ENCODE measurements at places on chromosomes 7 and 10.

DNA sequence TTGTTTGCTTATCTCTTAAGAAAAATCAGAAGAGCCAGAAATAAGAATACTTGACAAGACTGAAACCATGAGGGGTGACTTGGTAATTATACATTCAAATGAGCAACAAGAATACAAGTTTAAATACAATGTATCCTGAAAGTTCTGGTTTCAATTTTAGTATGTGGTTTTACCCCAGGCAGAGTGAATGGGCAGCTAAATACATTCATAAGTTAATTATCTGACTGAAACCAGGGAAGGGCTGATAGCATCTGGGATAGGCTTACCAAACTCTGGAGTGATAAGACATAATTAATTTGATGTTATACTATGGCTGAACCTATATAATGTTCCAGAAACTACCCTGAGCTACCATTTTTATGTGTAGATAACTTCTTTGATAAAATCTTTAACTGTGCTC, 252.2 kb upstream of the PLXNA4 start:
- DNase-seq, result no peak

DNA sequence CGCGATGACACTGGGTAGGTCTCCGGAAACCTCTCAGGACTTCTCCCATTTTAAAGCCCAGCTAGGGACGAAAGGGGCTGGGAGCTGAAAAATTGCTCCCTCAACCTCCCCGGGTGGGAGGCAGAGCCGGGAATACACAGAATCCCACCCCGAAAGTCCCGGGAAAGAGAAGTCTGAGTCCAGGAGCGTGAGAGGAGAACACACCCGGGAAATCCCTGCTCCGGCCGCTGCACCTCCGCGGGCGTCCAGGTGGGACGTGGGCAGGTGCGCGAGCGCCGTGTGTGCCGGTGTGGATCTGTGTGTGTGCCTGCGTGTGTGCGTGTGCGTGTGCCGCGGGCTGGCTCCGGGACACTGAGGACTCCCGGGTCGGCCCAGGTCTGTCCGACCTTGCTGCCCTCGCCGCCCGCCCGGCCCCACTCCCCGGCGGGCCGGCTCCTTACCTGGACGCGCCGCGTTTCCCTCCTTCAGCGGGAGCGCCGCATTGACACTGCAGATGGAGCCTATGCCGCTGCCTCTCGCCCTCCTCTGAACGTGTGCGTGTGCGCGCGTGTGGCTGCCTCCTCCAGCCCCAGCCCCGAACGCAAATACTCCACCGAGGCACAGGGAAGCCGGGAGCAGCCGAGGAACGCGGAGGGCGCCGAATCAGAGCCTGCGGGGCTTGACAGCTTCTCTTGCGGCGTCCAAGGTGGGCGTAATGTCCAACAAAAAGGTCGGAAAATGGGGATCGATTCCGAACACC, at the start of gene PLXNA4:
PLXNA4 (minus strand) TSS at position 489 of the 739 bp plus-strand sequence. CDS start 67,777 bp downstream, outside the sequence.
- DNase-seq, result peak; percentile 57

DNA sequence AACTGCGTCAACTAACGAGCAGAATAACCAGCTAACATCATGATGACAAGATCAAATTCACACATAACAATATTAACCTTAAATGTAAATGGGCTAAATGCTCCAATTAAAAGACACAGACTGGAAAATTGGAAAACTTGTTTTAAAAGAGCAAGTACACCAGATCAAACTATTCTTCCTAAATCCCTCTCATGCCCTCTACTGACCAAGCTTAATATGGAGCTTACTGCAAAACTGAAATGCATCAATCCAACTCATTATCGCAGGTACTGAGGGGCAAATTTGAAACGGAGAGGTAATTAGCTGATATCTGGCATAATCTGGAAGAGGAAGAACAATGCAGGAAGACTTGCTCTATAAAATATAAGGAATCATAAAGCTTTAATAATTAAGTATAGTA, 1223.8 kb downstream of the NXPH1 start:
- no peak for DNase-seq

GRCh38 chr7:99558306-99559174, at the start of gene ZNF655:
ZNF655 (plus strand) TSS chr7:99558642; CDS start chr7:99560560, 1,918 bp downstream.
- peak; percentile 85 for DNase-seq

GRCh38 chr10:113162960-113163359, 212.9 kb downstream of the TCF7L2 start:
- no peak for DNase-seq

- no peak for DNase-seq
These were observed 288.0 kb upstream of the PITRM1 start for GRCh38 chr10:3460420-3461128.

DNA sequence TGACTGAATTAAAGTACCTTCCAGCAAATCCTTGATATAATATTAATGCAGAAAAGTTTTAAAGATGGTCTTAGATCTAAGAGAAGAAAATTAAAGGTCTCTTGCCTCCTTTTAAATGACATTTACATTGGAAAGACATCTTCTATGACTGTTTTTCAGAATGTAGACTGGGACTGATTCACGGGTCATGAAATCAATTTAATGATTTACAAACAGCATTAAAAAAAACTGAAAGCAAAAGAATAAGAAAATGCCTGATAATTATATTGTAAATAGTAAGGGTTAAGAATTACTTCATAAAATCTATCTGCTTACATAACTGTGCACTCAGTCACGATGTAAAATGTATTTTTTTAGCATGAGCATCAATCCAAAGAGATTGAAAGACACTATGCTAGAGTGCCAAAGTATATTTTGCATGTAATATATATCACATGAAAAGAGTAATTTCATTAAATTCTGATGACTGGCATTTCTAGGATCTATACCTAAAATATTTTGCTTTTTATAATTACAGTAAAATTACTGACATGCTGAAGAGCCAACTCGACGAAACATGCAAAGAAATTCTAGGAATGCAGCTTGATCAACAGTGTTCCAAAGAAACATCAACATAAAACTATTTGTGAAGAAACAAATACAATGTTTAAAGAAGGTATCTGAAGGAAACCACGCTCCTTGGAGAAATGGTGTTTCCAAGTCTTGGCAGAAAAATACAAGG, 35.1 kb downstream of the RTKN2 start:
- no peak for DNase-seq

DNA sequence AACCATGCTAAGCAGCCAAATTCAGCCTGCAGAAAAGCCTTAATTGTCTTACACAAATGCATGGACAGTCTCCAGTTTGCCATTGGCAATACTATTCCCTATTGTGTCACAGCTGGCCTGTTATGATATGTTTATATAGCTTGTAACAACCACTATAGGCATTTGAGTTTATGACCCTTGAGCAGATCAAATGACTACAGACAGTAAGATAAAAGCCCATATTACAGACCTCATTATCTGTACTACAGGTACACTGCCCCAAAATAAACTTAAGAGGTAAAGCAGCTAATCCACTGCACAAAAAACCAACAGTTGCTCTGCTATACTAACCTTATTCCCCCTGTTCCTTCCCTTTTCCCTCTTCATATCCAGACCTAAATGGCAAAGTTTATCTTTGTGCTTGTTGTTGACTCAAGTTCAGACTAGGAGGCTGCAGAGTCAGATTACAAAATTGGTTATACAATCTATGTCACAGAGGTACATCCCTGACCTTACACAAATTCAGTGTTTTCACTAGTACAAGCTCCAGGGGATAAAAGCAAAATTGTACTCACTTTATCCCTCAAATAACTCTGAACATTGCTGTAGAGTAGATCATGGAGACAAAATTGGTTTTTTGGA, 218.4 kb downstream of the GRM8 start:
- DNase-seq, result no peak

GRCh38 chr10:103333934-103334520, 16.9 kb downstream of the PCGF6 start:
- DNase-seq, result no peak

- no peak for DNase-seq
These were observed 40.7 kb upstream of the SPDYE3 start for GRCh38 chr7:100266576-100267354.

All from dorsolateral prefrontal cortex (tissue), 122 donors.